Activated effector memory CD4-positive, alpha-beta T cell treated with anti-CD3 and anti-CD28 coated beads, Interleukin-2, amount 50 U/mL, for 16 hours (primary cell): ENCODE measurements at places on chromosomes 16 and 17.

DNA sequence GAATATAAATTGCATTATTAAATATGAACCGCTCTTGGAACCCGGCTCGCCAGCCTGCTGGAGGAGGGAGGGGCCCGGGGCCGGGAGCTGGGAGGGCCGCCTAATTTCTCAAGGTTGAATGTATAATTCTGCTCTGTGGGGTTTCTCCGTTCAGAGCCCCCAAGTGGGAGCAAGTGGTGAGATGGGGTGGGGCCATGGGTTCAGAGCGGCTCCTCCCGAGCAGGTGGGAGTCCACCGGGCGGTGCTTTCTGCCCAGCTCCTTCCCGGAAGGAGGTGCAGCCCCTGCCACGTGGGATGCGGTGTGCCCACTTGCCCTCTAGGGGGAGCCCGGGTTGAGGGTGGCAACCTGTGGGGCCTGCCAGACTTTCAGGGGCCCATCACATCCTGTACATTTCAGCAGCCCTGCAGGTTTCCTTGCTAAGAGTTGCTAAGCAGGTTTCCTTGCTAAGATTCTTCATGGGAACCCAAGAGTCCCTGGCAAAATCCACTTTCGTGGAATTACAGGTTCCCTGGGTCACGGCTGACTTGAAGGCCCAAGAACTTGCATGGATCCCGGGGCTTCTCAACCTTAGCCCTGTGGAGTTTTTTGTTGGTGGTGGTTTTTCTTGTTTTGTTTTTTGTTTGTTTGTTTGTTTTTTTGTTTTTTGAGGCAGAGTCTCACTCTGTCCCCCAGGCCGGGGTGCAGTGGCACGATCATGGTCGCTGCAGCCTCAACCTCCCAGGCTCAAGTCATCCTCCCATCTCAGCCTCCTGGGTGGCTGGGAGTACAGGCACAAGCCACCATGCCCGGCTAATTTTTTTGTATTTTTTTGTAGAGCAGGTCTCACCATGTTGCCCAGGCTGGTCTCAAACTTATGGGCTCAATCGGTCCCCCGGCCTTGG, 196.7 kb upstream of the GSE1 start:
- peak; percentile 85 for DNase-seq

- DNase-seq = no peak
These were observed 2.0 kb upstream of the TMEM238L start for GRCh38 chr17:10805911-10806310.

- DNase-seq = no peak
These were observed 105.2 kb downstream of the C16orf95 start for GRCh38 chr16:87212026-87212425.

GRCh38 chr17:17088541-17089525, 46.6 kb downstream of the MPRIP start:
- peak; percentile 61 for DNase-seq

GRCh38 chr17:21243516-21244303, 9.5 kb downstream of the NATD1 start:
- DNase-seq = no peak

DNA sequence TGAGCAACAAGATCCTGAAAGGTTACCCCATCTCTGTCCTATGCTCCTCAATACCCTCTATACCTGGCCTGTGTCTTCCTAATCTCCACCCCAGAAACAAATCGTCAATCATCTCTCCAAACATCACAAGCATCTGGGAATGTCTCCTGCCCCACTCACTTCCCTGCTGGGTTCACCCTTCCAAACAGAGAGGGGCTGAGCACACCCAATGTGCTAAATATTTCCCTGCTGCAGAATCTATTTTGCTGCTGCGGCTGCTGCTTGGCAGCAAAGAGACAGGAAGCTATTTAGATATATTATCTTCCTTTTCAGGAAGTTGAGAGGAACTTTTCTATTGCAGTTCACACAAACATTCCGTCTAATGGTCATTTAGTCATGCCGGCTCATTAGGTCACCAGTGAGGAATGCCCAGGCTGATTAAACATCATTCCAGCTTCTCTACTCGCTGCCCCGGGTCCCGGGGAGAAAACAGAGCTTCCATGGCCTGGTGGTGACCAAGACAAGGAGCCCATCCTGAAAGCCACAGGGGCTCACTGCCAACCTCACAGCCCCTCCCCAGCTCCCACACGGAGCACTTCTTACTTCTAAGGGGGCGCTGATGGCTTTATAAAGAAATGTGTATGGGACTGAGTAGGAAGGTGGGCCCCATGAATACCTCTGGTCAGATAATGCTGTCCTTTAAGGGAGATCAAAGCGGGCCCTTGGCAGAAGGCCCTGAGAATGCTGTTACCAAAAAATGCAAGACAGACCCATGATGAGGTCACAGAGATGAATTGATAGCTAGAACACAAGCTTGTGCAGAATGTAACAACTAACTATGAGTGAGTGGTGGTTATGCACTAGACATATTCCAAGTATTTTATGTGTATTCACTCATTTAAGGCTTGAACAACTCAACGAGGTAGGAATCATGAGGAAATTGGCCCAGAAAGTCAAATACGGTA, 218.3 kb downstream of the SOX9 start:
- no peak for DNase-seq

GRCh38 chr17:28643983-28644786, 773 bp downstream of the BLTP2 start:
- peak; percentile 71 for DNase-seq

GRCh38 chr16:82814059-82814458, 187.3 kb downstream of the CDH13 start:
- no peak for DNase-seq

- no peak for DNase-seq
These were observed 57.0 kb downstream of the BMERB1 start for GRCh38 chr16:15491411-15491810.

DNA sequence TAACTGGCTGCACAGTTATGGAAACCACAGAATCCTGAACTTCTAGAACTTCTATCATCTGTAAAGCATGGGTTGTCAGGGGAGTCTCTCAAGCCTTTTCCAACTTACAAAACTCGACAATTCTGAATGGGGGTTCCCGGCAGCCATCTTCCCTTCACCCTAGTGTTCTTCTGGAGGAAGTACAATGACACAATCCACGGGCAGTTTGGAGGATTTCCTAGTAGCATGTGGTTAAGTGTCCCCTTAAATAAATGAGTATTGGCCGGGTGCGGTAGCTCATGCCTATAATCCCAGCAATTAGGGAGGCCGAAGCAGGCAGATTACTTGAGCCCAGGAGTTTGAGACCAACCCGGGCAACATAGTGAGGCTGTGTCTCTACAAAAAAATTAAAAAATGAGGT, 2.1 kb downstream of the SLC16A6 start:
- DNase-seq = no peak

DNA sequence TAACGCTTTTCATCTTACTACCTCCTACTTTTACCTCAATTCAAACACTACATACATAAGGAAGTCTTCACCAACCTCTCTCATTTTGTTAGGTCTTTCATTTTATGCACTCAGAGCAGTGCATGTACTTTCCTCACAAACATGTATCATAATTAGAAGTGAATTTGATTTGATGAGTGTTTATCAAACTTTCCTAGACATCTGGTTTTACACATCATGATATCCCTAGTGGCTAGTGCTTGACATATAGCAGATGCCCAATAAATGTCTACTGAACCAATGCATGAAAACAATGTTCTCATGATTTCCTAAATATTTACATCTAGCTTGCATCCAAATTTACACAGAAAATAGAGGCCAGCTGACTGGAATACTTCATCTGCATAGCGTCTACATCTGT, 323.4 kb upstream of the KIF2B start:
- no peak for DNase-seq

GRCh38 chr16:8816967-8817655, 19.5 kb downstream of the PMM2 start:
- DNase-seq = no peak

- DNase-seq = no peak
These were observed 40.3 kb upstream of the SREBF1 start for GRCh38 chr17:17876959-17877528.

DNA sequence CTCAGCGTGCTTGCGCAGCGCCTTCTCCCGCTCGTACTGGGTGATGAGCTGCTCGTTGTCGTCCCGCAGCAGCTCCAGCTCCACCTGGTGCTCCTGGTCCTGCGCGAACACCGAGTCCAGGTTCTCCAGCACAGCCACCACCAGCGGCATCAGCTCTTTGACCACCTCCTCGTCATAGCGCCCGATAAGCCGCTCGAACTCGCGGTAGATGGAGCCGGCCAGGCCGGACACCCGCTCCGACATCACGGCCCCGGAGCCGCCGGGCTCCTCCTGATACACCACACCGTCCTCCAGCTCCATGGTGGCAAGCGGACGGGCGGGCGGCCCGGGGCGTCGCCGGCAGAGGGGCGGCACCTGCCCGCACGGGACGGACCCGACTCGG, 320 bp downstream of the SPAG9 start:
- DNase-seq = no peak

GRCh38 chr17:81821603-81822311, 11.3 kb downstream of the MCRIP1 start:
- DNase-seq = no peak

GRCh38 chr16:80759419-80760162, 44.8 kb downstream of the CDYL2 start:
- no peak for DNase-seq

GRCh38 chr16:89442990-89443726, 47.2 kb downstream of the ANKRD11 start:
- DNase-seq = no peak

DNA sequence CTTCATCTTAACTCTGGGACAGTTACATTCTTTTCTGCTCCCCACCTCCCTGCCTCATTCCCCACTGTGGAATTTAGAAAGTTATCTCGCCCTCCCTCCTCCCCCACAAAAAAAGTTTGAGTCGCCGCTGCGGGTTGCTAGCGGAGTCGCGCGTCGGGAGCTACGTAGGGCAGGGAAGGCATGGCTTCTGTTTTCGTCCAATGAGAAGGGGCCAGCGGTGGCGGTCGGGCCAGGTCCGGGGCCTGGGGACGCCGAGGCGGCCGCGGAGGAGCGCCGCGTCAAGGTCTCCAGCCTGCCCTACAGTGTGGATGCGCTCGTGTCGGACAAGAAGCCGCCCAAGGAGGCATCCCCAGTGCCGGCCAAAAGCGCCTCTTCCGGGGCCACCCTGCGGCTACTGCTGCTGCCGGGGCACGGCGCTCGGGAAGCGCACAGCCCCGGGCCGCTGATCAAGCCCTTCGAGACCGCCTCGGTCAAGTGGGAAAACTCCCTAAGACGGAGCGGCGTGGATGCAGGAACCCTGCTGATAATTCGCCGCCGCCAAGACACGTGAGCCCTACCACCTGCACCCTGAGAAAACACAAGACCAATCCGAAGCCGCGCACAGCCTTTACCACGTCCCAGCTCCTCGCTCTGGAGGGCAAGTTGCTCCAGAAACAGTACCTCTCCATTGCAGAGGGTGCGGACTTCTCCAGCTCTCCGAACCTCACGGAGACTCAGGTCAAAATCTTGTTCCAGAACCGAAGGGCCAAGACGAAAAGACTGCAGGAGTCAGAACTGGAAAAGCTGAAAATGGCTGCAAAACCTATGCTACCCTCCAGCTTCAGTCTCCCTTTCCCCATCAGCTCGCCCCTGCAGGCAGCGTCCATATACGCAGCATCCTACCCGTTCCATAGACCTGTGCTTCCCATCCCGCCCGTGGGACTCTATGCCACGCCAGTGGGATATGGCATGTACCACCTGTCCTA, 8.9 kb downstream of the OR4D1 start:
- DNase-seq = peak; percentile 85

- DNase-seq = no peak
These were observed 22.4 kb downstream of the NXPH3 start for GRCh38 chr17:49597928-49598655.

DNA sequence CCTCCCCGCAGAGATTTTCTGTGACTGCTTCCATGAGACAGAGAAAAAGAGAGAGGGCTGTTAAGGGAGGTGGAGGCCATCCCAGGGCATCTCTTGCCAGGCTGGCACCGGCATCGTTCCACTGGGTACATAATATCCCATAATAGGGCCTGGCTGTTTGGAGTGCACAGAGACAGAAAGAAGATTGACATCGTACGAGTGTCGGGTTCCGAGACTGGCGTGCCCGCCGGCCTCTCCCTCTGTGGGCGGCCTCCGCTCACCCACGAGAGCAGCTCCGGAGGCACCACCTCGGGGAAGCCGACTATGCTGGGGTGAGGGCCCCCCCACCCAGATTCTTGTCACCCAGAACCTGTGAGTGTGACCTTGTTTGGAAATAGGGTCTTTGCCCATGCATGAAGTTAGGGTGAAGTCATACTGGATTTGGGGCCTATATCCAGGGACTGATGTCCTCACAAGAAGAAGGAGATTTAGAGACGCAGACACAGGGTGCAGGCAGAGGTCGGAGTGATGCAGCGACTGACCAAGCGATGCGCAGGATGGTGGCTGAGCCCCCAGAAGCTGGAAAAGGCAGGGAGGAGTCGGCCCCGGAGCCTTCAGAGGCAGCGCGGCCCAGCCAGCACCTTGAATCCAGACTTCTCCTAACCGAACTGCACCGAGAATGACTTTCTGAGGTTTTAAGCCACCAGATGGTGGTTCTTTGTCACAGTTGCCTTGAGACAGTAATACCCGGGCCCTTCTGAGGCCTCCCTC, 101.8 kb upstream of the CIBAR2 start:
- no peak for DNase-seq

GRCh38 chr17:60846175-60846574, 168.5 kb downstream of the BCAS3 start:
- DNase-seq = no peak

DNA sequence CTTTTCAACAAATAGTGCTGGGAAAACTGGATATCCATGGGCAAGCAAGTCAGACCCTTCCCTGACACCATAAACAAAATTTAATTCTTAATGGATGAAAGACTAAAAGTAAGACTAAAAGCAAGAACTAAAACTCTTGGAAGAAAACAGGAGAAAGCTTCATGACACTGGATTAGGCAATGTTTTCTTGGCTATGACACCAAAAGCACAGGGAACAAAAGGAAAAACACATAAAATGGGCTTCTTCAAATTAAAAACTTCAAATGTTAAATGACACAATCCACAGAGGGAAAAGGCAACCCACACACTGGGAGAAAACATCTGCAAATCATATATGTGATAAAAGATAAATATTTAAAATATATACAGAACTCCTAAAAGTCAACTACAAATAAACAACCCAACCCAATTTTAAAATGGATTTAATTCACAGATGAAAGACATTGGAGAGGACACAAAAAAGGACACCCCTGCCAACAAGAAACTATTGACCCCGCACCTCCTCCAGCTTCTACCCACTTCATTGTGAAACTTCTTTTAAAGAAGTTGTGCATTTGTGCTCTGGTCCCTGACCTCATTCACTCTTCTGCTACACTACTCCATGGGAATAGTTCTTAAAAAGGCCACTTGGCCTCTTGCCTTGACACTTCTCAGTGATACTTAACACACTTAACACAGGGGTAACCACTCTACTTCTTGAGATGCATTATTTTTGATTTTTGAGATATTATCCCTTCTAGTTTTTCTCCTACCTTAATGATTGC, 80.3 kb downstream of the TRIM37 start:
- DNase-seq = no peak

GRCh38 chr16:66036793-66037715, 329.4 kb upstream of the CDH5 start:
- no peak for DNase-seq

GRCh38 chr17:76131692-76132573, 9.1 kb downstream of the FOXJ1 start:
- DNase-seq = no peak

- no peak for DNase-seq
These were observed 963.1 kb upstream of the GOT2 start for GRCh38 chr16:59697236-59697635.
